Dermis microvascular lymphatic vessel endothelial cell (primary cell): ENCODE measurements at places on chromosomes 5 and 9.

DNA sequence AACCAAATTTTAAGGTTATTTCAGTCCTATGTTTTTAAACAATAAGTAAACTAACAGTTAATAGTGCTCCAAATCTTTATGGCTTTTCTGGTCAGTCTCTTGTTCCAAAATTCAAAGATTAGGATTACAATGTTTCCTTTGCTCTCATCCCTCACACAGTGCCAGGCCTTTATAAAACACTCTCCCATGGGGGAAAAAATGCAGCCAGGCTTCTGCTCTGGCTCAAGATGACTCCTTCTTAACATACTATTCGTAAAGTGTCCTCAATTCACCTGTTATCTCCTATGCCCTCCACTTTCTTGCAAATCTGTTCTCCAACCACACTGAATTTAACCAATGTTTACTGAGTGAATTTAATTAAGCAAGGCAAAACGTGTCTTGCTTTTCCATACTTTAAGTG, 1.4 kb downstream of the CEP120 start:
- no peak for DNase-seq

GRCh38 chr5:150637245-150638052, 3.0 kb upstream of the SYNPO start:
- no peak for DNase-seq

- no peak for DNase-seq
These were observed 13.1 kb downstream of the ROPN1L start for GRCh38 chr5:10454591-10455276.

GRCh38 chr5:179802207-179802883, 4.3 kb downstream of the MGAT4B start:
- DNase-seq: no peak

GRCh38 chr9:137301081-137301947, 757 bp downstream of the NRARP start:
- DNase-seq: no peak

DNA sequence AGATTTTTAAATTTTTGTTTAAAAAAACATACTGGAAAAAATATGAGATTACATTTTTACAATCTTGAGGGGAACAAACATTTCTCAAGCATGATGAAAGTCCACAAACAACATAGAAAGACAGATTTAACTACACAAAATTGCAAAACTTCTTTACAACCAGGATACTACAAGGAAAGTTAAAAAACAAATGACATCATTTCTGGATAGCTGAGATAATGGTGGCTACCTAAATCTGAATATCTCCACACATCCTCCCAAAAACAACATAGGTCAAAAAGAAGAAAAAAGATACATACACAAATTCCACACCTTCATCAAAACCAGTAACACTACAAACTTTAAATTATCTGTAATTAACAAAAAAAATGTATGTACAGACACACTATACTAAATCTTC, 120.8 kb upstream of the TNPO1 start:
- DNase-seq: no peak

DNA sequence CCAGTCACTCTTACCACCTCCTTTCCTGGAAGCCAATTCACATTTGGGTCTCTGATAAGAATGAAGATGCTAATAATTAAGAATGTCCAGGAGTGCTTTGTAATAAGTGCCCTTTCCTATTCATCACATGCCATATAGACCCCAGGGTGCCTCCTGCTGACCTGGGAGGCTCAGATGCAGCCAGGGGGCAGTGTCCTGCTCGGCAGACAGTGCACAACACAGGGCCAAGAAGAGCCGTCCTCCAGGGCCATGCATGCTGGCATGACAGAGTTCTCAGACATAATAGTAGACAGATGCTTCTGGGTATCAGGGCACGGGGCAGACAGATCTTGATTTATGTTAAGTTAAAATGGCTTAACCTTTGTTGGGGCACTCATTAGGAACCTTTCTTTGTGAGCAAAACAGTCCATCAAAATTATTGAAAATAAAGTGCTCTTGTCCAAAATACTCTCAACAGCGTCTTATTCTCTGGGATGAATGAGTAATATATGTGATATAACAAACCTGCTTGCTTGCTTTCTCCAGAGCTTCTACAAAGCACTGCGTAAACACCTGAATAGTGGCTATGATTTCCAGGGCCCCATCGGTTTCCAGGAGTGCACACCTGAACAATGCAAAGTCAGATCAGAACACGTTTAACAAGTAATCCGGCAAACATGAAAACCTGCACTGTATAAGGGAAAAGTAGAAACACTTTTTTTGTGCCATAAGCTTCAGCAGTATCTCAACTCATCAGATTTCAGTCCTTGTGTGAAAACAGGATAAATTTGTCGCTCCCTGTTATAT, 192.7 kb downstream of the FANCC start:
- DNase-seq: no peak

DNA sequence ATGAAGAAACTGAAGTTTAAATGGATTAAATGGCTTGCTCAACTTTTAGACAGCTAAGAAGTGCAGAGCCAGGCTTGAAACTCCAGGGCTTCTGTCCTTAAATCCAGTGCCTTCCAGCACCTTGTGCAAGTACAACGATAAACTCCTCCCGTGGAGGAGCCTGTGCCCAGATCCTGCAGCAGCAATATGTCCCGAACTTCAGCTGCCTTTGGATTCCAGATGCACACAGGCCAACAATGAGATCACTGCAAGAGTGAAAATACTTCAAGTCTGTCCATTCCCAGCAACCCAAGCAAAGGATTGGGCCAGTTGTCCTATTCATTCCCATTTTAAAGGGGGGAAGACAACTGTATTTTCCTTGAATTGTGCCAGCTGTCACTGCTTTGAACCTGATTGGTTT, 199.6 kb downstream of the CRB2 start:
- no peak for DNase-seq

DNA sequence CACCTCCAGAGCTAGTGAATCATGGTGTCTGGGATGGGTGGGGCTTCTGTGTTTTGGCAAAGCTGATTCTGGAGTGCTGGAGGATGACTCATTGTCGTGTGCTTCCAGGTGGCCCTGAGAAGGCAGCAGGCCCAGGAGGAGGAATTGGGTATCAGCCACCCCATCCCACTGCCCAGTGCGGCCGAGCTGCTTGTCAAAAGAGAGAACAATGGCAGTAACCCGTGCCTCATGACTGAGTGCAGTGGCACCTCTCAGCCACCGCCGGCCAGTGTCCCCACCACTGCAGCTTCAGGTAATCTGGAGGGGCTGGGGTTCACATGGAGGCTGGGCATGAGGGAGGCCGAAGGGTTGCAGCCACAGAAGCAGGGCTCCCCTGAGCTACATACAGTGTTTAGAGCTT, 5.4 kb downstream of the DMRT1 start:
- DNase-seq: no peak

GRCh38 chr5:123455640-123456039, 32.4 kb upstream of the CEP120 start:
- DNase-seq: no peak

DNA sequence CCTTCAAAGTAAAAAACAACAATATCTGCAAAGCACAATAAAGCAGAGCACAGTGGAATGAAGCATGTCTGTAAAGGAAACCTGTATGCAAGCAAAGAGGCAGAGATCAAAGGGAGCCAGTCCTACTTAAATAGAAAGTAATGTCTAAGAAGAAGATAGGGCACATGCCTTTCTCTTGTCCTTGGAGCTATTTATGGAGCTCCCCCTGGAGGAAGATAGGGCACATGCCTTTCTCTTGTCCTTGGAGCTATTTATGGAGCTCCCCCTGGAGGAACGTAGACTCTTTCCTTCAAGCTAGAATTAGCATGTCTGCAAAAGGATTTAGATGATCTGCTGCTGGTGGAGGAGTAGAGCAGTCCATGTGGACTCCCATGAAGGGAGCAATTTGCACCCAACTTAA, 168.1 kb upstream of the RASEF start:
- DNase-seq: no peak

DNA sequence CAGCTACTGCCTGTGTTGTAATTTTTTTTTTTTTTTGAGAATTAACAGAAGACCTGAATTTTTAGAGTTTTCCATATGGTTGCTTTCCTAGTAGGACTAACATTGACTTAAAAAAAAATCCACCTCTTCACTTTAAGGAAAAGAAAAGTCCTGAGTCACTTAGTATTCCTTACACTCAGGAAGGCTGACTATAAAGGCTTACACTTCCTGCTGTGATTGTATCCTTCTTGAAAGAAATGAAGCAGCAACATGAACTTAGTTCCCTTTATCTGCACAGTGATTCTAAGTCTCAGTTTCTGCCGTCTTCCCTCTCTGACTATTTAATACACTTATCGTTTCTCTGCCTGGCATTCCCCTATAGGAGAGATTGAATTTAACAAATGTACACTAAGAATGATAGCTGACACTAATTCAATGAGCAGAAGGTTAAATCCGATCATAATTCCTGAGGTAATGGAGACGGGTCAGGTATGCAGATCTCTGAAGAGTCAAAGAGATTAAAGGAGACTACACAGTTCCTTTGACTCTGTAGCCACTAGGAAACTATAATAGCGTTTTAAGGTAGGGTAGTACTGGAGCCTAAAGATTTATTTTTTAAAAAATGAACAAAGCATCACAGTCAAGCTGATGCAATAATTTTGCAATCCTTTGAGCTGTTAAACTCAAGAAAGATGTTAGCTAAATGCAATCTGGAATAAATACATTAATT, 185.1 kb upstream of the ELAVL2 start:
- DNase-seq: no peak

DNA sequence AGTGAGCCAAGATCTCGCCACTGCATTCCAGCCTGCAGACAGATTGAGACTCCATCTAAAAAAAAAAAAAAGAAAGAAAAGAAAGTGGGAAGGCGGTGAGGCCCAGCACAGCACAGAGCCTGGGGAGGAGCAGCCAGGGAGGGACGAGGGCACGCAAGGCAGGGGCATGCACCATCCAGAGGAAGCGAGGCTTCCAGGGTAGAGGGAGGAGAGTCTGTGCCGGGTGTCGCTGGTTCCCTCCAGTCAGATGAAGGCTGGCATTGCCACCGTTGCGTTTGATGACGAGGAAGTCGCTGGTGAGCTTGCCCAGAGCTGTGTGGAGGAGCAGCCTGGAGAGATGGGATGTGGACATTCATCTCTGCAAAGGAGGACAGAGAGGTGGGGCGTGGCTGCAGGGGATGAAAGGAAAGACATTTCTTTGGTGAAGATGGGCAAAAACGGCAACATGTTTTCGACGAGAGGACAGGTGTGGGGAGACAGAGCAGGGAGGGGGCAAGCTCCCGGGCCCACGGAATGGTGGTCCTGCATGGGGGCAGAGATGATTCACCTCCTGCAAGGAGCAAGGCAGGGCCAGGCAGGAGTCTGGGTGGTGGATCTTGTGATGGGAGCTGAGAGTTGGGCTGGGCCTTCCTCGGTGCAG, 18.6 kb upstream of the OLFM1 start:
- DNase-seq: no peak

GRCh38 chr5:107285772-107286171, 385.0 kb downstream of the EFNA5 start:
- no peak for DNase-seq

GRCh38 chr9:119092125-119092524, 277.1 kb downstream of the BRINP1 start:
- DNase-seq: no peak

DNA sequence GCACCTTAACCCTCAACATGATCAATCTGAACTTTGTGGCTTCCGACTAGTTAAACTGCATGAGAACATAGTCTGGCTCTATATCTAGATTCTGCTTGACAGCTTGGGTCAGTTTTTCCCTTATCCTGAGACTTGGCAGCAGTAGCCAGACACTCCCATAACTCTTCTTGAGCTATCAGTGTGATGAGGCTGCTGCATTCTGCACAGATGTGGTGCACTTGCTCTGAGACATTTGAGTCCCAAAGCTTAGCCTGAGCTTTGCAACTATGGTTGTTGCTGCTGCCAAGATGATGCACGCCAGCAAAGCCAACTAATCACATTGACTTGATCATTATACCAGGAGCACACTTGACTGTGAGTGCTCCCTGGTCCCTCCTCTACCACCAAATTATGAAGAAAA, 36.2 kb downstream of the MOCS2 start:
- no peak for DNase-seq
